Occipital lobe (tissue), 3 donors: ENCODE measurements at places on chromosomes 3 and 15.

GRCh38 chr15:29896062-29896461 is 73.8 kb upstream of the TJP1 start:
- DNase-seq: no peak

- no peak for DNase-seq
These were observed 60.9 kb downstream of the ARNT2 start for GRCh38 chr15:80464951-80465625.

GRCh38 chr15:70385711-70386110 is 288.0 kb upstream of the TLE3 start:
- DNase-seq: no peak

DNA sequence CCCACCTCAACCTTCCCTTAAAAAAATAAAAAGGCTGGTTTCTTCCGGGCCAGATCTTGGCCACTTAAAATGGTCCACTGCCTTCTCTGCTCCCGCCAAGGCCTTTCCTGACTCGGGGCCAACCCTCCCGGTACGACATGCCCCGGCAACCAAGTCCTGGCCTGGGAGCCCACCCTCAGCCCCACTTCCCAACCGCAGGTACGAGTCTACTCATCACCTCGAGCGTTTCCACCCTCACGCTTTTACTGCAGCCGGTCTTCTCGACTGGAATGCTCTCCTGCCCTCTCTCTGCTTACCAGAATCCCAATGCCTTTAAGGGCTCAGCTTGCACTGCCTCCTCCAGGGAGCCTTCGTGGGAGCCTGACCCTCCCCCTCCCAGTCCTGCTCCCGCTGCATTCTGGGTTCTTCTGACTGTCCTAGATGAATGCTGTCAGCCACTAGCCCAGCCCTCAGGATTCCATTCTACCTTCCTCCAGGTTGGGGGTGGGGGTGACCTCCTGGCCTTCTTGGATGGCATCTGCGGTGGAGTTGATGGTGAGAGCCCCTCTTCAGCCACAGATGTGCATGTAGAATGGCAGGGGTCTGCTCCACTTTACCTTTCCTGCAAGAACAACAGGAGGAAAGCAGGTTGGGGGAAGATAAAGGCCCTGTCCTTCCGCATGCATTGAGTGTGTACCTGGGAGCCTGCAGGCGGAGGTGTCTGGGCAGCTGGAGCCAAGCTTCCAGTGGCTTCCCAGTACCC is 1.1 kb upstream of the CSRNP1 start:
- no peak for DNase-seq

GRCh38 chr3:112339609-112340008 is 6.7 kb downstream of the CD200 start:
- DNase-seq: no peak

DNA sequence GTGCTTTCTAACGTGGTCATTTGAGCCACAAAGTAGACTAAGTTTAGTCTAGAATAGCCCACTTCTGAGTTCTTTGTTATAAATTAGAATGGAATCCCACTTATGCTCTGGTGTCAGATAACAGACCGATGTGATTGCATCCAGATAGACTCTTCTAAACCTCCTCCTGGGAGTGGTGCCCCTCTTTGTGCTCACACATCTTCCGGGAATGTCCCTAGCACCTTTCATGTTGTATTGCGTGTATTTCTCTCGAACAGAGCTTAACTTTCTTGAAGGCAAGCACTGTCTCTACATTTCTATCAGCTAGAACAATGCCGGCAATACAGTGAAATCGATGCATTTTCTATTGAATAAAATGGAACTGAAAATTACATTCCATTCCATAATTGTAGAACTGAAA is 23.0 kb downstream of the CP start:
- no peak for DNase-seq

- DNase-seq: peak; percentile 14
These were observed 306.4 kb downstream of the MAGI1 start for GRCh38 chr3:65732051-65732935.

DNA sequence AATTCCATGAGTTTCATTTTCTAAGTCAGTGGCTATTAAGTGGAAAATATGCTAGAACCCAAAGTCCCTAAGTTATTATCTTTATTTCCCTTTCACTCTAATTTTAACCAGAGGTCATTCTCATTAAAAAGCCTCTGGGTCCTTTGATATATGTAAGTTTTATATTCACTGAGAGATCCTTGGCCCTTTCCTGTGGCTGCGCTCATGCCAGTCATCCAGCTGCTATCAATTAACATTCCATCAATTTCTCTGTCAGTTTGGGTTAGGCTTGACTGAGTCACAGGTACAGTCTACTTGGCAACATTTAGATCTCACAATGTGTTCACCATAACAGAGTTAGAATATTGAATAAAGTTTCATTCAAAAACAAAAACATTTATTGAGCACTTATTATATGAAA is 58.0 kb upstream of the FBN1 start:
- DNase-seq: no peak

- DNase-seq: no peak
These were observed 2.5 kb downstream of the CD200 start for GRCh38 chr3:112335434-112335781.

GRCh38 chr3:39760325-39760724 is 49.1 kb upstream of the MYRIP start:
- DNase-seq: no peak

GRCh38 chr15:89486726-89487050 is 9.7 kb downstream of the RHCG start:
- DNase-seq: peak; percentile 40

DNA sequence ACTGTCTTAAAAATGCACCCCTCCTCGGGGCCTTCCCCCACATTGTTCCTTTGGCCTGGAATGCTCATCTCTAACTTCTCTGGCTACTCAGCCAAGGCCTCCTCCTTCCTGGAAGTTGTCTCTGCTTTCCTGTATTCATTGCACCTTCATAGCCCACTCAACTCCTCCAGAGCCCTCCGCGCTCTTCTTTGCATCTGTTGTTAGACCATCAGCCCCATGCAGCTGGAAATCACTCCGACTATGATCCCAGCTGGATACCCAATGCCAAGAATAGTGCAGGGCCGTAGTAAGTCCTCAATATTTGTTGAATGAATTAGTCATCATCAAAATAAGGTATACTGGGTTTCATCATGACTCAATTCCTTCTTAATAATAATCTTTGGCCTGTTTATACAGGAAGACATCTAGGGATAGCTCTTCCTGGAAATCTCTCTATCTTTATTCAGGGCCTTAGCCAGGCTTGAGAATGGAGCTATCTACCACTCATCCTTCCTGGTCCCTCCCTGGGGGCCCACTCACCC is 112.7 kb downstream of the SYNPR start:
- no peak for DNase-seq

- no peak for DNase-seq
These were observed 24.5 kb downstream of the MB21D2 start for GRCh38 chr3:192892981-192893700.

DNA sequence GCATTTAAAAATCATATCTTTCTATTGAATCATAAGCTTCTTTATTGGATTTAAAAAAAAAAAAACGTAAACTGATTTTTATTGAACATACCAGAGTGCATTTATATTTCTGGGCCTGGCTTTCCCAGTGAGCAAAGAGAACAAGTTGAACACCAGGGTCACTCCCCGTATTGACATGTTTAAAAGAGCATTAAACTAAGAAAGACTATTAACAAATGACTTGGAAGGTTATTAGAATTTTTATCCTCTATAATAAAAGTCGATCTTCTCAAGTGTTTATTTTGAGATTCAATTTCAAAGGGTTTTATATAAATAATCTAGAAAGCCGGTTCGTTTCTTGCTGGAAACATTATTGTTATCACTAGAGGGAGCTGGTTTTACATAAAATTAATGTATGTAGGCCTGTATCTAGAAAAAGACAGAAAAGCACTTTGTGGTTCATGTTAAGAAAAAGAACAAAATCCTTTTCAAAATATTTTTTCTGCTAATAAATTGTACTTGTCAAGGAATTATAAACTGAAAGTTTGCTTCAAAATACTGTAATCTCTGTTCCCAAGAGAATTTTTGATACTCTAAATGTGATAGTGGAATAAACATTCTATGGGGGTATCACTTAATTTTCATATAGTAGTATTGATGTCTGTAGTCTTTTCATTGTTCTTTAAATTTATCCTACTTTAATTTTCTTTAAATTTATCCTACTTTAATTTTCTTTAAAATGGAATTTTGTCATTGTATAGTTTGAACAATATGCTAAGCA is 321.8 kb upstream of the MME start:
- no peak for DNase-seq

- peak; percentile 58 for DNase-seq
These were observed 170.2 kb upstream of the UMPS start for GRCh38 chr3:124559846-124560574.

DNA sequence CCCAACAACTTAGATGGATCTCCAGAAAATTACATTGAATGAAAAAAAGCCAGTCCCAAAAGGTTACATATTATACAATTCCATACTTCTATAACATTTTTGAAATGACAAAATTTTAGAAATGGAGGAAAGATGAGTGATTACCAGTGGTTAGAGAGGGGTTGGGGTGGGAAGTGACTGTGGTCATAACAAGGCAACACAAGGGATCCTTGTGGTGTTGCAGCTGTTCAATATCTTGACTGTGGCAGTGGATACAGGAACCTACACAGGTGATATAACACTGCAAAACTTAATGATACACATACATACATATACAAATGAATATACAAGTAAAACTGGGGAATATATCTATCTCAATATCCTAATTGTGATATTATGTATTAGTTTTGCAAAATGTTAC is 9.6 kb downstream of the GOLGB1 start:
- DNase-seq: no peak

GRCh38 chr15:66957431-66957720 is 108.0 kb upstream of the SMAD3 start:
- no peak for DNase-seq

- DNase-seq: peak; percentile 12
These were observed 64.2 kb upstream of the CMSS1 start for GRCh38 chr3:99753268-99753975.

- DNase-seq: no peak
These were observed 66.1 kb upstream of the LIMD1 start for GRCh38 chr3:45528429-45528828.

- no peak for DNase-seq
These were observed 82.7 kb upstream of the MBNL1 start for GRCh38 chr3:152185891-152186630.

DNA sequence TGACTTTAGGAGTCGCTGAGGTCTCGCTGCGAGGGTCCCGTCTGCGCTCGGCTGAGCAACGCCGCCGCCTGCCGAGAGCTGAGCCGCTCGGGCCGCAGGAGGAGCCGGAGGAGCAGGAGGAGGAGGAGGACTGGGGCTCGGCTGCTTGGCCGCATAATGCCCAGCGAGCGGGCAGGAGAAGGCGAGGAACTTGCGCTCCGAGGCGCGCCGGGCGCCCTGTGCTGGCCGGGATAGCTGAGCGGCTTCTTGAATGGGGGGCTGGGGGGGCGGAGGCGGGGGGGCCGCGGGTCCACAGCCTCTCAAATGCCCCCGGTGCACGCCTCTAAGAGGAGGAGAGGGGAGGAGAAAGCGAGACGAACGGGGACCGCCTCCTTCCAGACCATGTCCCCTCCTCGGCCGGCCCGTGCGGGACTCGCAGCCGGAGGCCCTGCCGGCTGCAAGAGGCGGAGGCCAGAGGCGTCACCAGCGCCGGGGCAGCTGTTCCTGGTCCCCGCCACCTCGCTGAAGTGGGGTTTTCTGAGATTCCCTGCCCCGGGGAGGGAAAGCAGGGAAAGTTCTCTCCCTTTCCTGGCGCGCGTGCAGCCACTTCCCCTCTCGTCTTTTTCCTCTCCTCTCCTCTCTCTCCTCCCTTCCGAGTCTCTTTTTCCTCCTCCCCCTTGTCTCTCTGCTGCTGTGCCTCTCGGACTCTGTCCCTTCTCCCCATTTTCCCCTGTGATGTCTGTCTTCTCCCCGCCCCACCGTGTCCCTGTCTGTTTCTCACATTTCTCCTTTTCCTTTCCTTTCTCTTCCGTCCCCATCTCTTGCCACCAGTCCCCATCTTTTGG is at the start of gene ADAMTS9:
Gene ADAMTS9 (minus strand): TSS at position 220 of the 824 bp plus-strand sequence. CDS start 343 bp downstream, outside the sequence.
- DNase-seq: peak; percentile 12

- DNase-seq: no peak
These were observed 65.6 kb downstream of the ZNF609 start for GRCh38 chr15:64525828-64526530.

DNA sequence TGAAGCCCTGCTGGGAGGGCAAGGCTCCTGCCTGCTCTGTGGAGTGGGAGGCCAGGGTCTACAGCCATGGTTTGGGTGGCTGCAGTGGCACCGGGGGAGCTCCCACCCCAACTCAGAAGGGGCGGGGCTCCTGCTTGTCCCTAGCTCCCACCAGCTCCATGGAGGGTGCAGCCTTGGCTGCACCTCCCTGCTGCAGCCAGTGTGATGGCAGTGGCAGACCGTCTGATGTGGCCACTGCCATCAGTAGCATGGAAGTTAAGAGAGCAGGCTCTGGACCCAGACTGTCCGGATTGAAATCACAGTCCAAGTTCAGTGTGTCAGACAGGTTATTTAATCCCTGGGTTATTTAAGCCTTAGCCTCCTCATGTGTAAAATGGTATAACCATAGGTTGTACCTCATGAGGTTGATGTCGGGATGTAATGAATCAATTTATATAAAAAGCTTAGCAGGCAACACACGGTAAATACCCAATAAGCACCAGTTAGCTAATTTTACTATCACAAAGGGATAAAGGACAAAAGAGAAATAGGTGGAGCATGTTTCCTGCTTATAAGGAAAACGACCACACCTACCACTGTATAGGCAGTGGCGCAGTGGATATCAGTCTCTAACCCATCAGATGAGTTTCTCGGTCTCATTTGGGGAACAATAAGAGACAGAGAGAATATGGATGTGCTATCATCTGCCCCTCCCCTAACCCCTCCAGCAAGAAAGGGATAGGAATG is 13.1 kb upstream of the NR1I2 start:
- DNase-seq: no peak

DNA sequence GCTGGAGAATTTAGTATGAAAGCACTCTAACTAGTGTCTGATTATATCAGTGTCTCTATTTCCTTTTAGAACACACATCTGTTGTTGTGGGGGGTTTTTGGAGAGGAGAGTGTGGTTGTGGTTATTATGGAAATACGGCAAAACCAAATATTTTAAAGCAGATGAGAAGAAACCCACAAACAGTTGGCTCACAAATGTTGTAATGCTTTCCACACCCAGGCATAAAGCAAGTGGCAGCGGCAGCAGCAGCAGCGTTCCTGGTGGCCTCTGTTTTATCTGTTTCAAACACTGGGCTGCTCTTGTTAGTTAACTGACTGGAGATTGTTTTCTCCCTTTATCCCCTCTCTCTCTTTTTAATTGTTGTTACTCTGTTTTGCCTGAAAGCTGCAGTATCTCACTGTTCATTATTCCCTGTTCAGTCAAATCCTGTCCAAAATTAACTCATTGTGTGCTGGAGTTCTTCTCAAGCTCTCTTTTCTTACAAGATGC is 1045.5 kb upstream of the NR2F2 start:
- no peak for DNase-seq

DNA sequence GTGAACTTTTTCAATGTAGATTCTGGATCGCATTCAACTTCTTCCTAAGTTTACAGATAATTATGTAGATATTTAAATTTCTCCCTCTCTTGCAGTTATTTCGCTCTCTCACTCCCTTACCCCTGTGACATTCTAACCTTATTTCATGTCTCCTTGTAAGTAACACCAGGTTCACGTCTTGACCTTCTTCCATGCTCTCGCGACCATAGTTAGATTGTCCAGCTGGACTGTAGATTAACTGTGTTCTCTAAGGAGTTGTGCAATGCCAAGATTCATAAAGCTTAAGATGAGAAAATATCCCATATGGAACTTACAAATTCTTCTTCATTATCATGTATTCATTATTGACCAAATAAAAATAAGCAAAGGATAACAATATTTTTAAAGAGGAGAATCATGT is 430.5 kb downstream of the GABRG3 start:
- no peak for DNase-seq

- DNase-seq: no peak
These were observed 50.0 kb downstream of the RLBP1 start for GRCh38 chr15:89171136-89172072.

- peak; percentile 62 for DNase-seq
These were observed at the start of gene ESYT3 for GRCh38 chr3:138434276-138434874. Gene ESYT3 (plus strand): TSS chr3:138434616. CDS start chr3:138434799, 183 bp downstream.
